ENCODE measurements at places on chromosomes 7 and 10.

GRCh38 chr10:24132741-24133140 lies 76.2 kb upstream of the KIAA1217 start:
- no peak for DNase-seq

- DNase-seq, result peak; percentile 45
These were observed 145.2 kb downstream of the FRMD4A start for GRCh38 chr10:14185316-14186045.

DNA sequence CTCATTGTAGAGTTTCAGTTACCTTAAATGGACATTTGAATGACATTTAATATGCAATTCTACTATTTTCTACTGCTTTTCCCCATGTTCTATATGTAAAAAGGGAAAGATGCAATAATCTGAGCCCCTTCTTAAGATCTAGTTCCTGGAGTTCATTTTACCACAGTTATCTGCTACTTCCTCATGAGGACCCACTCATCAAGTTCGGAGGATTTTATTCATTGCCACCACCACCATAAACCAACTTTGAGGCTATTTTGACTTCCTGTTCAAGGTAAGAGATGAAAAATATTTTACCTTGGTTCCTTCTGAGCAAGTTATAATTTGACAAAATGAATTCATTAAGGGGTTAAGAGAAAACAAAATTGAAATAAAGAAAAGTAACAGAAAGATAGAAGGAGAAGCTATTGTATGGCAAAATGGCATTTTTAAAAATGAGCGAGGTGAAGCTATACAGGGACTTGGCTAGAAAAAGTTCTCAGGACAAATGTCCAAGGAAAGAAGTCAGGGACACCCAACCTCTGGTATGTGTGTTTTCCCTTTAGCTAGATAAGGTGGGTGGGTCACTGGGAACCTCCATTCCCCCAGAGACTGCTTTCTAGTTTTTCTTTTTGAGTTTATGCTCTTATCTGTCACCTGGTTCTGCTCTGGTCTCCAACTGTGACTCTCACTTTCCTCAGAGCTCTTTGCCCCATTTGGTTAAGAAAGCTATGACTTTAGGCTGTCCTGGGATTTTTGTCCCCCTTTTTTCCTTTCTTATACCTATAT lies 14.9 kb upstream of the FAM3C start:
- DNase-seq, result no peak

GRCh38 chr7:53768186-53768585 lies 732.8 kb downstream of the POM121L12 start:
- no peak for DNase-seq

DNA sequence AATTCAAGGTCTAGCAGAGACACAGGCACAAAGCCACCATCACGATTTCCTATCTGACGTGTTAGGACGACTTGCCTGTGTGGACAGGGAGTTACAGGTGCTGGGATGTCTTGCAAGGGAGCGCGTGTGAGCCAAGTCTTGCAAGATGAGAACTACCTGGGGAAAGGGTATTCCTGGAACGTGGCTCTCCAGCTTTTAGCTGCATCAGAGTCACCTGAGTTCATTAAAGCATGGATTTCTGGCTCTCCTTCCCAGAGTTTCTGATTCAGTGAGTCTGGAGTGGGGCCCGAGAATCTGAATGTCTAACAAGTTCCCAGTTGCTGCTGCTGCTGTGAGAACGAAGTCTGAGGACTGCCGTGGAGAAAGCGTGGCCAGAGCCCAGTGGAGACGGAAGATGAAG lies 30.0 kb upstream of the RNF32 start:
- DNase-seq, result no peak

DNA sequence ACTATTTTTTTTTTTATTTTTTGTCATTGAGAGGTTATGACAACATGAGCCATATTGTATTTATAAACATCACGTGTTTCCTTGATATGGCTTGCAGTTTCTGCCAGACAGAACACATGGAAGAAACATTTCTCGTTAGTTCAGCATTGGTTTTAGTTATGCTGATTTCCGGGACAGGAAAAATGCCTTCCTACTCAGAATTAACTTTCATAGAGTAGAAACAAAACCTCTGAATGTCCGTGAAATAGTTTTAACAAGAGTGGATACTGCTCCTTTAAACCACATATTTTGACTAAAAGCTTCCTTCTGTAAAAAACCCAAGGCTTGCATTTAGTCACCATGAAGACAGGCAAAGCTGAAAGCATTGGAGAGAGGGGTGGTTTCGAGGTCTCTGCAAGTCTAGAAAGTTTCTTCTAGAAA lies 240.4 kb downstream of the KIAA1217 start:
- DNase-seq, result no peak

- DNase-seq, result no peak
These were observed 177.3 kb downstream of the DKK1 start for GRCh38 chr10:52491246-52491995.

DNA sequence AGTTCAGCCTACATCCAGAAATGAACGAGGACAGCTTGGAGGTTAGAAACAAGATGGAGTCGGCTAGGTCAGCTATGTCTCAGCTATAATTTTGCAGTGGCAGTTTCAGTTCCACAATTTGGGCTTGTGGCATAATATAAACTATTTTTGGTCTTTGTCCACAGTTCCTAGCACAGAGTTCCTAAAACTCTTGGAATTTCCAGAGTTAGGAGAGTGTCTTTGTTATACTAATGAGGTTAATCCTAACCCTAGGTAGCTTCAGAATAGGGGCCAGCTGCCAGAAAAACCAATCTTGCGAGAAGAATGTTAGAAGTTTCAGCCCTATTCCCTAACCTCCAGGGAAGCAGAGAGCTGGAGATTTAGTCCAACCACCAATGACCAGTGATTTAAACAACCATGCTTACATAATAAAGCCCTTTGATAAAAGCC lies 131.9 kb downstream of the AKR1D1 start:
- no peak for DNase-seq

DNA sequence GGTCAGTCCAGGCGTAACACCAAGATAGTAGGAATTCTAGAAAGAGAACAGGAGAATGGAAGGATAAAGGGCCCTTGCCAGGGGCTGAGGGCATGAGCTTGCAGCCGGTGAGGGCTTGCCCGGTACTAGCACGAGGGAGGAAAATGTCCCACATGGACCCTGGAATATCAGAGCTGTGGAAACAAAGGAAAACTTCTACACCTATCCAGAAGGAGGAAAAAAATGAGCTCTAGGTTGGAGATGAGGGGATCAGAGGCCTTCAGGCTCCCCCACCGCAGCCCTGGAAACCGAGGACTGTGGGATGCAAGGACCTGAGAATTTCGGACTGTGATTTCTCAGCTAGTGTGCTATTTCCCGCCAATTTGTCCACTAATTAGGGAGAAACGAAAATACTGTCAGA lies 22.1 kb downstream of the RAMP3 start:
- DNase-seq, result no peak

DNA sequence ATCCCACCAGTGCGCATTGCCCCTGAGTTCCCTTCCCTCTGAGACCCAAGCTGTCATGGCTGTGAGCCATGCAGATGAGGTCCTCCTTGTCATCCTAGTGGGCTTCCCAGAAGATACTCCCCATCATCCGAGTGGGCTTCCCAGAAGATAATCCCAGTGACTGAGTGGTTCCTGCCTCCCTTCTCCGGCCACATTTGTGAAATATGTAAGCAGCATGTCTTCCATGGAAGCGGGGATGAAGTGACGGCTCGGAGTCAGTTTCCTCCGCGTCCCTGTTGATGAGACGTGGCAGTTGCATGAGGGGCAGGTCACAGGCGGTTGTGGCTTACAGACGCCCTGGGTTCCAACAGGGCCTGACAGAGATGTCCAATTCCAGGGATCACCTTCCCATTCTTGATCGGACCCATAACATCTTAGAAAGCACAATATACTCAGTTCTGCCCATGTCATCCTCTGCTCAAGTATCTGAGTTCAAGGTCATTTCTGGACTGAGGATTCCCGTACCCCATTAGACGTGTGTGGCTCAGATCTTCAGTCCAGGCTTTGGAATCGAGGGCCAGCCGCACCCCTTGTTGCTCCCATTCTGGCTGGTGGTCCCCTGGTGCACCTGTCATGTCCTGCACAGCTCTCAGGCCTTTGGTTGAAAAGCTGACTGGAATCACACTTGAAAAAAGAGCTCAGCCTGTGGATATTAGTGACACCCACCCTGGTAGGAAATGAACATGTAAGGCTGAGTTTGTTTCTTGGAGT lies 166.9 kb downstream of the PTPRN2 start:
- no peak for DNase-seq

- DNase-seq, result no peak
These were observed 66.3 kb downstream of the MTERF1 start for GRCh38 chr7:91814189-91814588.

- peak; percentile 89 for DNase-seq
These were observed 50.5 kb downstream of the PRF1 start for GRCh38 chr10:70551971-70552422.

GRCh38 chr10:132401401-132402118 lies 4.6 kb downstream of the PWWP2B start:
- DNase-seq, result no peak

GRCh38 chr10:119725517-119725827 lies 378 bp upstream of the INPP5F start:
- DNase-seq, result no peak

DNA sequence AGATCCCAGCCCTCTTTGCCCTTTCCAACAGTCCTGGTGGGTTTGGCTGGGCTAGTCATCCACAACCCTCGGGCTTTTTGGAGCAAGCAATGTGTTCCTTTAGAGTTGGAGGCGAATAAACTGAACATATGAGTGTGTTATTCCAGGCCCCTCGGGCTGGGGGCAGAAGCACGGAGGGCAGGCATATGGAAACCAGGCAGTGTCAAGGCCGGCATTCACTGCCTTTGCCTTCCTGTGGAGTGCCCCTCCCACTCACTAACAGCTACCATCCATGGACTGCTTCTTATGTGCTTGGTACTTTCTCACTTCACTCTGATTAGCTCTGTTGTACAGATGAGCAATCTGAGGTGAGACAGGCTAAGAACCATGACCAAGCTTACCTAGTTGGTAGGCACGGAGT lies 53.9 kb upstream of the EFCAB10 start:
- DNase-seq, result no peak

GRCh38 chr10:88819290-88819689 lies 16.8 kb downstream of the LIPM start:
- DNase-seq, result peak; percentile 18

- DNase-seq, result no peak
These were observed 8.1 kb upstream of the RABGEF1 start for GRCh38 chr7:66732439-66732838.

- DNase-seq, result no peak
These were observed 11.3 kb upstream of the TAS2R3 start for GRCh38 chr7:141752634-141753033.

GRCh38 chr10:31041011-31041410 lies 9.3 kb upstream of the ZNF438 start:
- DNase-seq, result no peak

- peak; percentile 18 for DNase-seq
These were observed 42.9 kb downstream of the PRKG1 start for GRCh38 chr10:51117053-51117660.

DNA sequence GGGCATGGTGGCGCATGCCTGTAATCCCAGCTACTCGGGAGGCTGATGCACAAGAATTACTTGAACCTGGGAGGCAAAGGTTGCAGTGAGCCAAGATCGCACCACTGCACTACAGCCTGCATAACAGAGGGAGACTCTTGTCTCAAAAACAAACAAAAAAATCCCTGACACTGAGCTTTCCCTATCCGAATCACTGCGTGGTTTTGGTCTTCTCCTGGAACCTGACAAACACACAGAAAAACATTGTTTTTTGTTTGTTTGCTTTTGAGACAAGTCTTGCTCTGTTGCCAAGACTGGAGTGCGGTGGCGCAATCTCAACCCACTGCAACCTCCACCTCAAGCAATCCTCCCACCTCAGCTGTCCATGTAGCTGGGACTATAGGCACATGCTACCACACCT lies 50.4 kb upstream of the PTPRN2 start:
- no peak for DNase-seq

DNA sequence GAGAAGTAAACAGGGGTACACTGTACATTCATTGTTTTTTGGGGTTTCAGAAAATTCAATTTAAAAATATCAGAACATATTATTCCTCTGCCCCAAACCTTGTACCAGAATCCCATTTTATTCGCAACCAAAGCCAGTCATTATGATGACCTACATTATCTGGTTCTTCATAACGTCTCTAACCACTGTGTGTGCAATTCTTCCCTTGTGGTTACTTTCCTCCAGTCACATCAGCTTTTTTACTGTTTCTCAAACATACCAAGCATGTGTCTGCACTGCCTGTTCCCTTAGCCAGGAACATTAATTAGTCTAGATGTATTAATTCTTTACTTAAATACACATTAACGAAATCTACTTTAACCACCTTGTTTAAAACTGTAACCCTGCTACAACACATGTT lies 64.8 kb downstream of the THSD7A start:
- DNase-seq, result no peak

- DNase-seq, result peak; percentile 64
These were observed 24.2 kb downstream of the NCOA4 start for GRCh38 chr10:46006219-46006618.

DNA sequence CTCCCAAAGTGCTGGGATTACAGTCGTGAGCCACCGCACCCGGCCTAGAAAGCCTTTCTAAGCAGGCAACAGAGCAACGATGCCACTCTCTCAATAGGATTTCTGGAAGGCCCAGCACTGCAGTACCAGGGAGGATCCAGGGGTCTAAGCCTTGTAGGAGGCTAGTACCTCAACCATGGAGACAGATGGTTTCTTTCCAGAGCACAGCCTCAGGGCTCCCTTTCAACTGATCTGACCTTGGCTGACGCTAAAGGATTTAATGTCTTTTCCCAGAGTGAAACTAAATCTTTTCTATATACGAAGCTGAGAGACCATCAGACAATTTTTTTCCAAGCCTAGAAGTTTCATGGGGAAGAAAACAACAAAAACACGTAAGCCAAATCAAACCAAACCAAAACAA lies 78.0 kb downstream of the WDR11 start:
- no peak for DNase-seq

DNA sequence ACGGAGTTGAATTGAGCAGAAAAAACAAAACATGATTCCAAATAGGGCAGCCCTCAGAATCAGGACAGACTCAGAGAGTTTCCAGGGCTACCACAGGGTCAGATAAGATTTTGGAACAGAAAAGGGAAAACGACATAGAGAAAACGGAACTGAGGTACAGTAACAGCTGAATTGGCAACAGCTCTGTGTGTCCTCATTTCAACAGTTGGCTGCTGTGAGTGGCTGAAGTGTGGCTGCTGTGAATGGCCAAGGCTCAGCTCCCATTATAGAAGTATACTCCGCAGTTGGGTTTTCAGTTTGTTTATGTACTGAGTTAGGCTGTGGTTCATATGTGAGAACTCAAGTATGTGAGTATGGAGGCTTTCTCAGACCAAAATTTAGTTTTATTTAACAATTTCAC lies 32.0 kb downstream of the ANTXRL start:
- DNase-seq, result no peak

- no peak for DNase-seq
These were observed 159.8 kb downstream of the POU6F2 start for GRCh38 chr7:39137480-39137879.

DNA sequence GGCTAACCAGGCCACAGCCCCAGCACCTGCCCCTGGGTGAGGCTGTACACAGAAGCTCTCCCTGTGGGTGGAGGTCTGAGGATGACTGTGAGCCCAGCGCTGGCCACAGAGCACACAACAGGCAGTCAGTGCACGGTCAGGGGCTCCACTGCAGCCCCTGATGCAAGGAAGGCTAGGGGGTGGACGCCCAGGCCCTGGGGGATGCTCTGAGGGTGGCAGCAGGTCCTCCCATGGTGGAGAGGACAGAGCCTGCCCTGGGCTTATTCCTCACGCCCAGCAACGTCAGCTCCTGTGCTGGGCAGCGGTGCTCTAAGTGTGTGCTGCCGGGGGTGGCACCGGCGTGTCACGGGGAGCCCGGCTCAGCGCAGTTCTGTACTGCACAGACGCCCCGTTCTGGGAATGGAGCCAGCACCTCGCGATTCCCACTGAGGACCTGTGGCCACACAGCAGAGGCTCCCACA lies 223.2 kb downstream of the MAD1L1 start:
- no peak for DNase-seq

GRCh38 chr7:29113384-29114102 lies 32.8 kb downstream of the CPVL start:
- no peak for DNase-seq
